ENCODE measurements at places on chromosomes 3 and 15. TPM values are rescaled to one million over a fixed set of nuclear protein-coding genes. Genes with fewer than 3 reads are reported as not detected.

DNA sequence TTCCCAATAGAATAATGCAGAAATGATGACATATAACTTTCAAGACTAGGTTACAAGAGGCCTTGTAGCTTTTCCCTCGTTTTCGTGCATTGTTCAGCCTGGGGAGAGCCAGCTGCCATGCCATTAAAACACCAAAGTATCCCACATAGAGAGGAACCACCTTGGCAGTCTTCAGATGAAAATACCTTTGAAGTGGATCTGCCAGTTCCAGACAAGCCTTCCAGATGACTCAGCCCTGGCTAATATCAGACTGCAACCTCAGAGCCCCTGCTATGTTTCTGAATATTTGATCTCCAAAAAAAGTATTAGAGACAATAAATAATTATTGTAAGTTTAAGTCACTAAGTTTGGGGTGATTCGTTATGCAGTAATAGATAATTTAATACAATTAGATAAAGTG is 294.3 kb upstream of the GBE1 start:
- DNase-seq, result peak; percentile 7

DNA sequence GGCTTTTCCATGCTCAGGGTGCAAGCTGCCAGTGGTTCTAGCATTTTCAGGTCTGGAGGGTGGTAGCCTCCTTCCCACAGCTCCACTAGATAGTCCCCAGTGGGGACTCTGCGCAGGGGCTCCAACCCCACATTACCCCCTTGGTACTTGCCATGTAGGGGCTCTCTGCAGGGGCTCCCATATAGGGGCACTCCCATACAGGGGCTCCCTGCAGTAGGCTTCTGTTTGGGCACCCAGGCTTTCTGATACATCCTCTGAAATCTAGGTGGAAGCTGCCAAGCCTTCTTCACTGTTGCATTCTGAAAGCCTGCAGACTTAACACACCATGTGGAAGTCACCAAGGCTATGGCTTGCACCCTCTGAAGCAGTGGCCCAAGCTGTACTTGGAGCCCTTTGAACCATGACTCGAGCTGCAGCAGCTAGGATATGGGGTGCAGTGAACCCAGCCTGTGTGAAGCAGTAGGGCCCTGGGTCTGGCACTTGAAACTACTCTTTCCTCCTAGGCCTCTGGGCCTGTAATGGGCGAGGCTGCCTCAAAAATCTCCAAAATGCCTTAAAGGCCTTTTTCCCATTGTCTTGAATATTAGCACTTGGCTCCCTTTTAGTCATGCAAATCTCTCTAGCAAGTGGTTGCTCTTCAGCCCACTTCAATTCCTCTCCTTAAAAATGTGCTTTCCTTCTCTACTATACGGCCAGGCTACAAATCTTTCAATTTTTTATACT is 96.4 kb downstream of the TPRA1 start:
- DNase-seq, result no peak

DNA sequence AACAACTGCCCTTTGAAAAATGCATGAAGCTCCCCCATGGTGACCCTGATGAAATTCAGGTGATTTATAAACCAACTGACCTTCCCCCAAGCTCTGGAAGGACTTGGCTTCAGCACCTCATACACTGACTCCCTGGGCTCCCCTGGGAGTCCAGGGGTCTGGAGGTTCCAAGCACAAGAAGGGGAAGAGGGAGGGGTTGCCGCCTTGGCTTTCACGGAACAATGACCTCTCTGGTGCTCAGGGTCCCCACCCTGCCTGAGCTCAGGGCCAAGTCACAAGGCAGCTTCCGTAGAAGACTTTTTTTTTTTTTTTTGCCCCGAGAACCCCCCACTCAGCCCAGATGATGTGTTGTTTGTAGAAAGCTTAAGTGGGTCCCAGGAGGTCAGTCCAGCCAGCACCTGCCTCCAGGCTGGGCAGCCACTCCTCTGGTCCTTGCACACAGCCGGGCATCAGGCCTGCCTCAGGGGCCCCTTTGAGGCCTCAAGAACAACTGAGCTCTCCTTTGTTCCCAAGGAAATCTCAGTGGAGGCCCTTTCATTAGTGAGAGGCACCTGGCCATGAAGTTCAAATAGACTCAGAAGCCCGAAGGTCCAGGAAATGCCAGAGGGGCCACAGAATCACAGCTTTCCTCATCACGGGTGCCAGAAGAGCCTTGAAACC is 14.0 kb upstream of the ALAS1 start:
- DNase-seq, result no peak

DNA sequence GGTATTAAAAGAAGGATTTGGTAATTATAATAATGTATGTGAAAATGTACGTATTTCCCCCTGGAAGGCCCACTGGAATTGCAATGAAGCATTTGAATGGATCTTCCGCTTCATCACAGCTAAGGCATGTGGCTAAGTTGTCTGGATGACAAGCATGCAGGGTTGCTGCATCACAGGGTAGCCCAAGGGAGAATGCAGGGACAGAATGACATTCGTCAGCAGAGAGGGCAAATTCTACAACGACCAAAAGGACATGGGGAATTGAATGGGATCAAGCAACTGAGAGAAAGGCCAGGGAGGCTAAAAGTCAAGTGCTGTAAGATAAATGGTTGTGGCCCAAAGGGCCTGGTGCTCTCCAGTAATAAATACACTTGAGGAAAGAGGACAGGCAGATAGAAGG is 95.4 kb downstream of the ISL2 start:
- DNase-seq, result no peak

- no peak for DNase-seq
Measured at GRCh38 chr3:159127021-159127392, 325.2 kb downstream of the MFSD1 start.

GRCh38 chr3:63687278-63688225 is 35.1 kb downstream of the SNTN start:
- DNase-seq, result no peak

GRCh38 chr15:81492331-81492968 is 118.4 kb upstream of the TMC3 start:
- peak; percentile 76 for DNase-seq

NLGN1 gene
- 16.3 TPM for total RNA-seq

CCK gene
- total RNA-seq, result not detected
